ENCODE measurements at places on chromosomes 4 and X. TPM values are rescaled to one million over a fixed set of nuclear protein-coding genes. Genes with fewer than 3 reads are reported as not detected.

- DNase-seq: no peak
Measured at GRCh38 chr4:140158365-140159030, 4.5 kb upstream of the MAML3 start.

DNA sequence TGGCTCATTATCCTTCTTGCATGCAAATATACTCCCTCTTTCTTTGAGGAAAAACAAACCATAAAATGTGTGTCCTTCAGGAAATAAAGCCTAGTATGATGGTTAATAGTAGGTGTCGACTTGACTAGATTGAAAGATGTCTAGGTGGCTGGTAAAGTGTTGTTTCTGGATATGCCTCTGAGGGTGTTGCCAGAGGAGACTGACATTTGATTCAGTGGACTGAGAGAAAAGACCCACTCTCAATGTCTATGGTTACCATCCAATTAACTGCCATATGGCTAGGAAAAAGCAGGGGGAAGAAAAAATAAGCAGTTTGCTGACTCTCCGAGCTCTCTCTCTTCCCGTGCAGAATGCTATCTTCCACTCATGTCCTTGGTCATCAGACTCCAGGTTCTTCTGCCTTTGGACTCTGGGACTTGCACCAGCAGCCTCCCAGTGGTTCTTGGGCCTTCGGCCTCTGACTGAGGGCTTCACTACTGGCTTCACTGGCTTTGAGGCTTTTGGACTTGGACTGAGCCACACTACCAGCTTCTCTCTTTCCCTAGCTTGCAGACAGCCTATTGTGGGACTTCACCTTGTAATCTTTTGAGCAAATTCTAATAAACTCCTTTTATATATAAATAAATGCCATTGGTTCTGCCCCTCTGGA is 532.1 kb upstream of the HTR2C start:
- DNase-seq: no peak

GRCh38 chr4:27003642-27004113 is 143.0 kb downstream of the STIM2 start:
- no peak for DNase-seq

Gene ATOH1
- total RNA-seq: not detected

GRCh38 chrX:44975666-44976263 is 102.8 kb downstream of the KDM6A start:
- DNase-seq: no peak

Measured in mucosa of gallbladder (tissue), 1 donor.